ENCODE measurements at places on chromosomes 12 and 14.
A peak's percentile ranks its signal among the peaks of the same experiment; 100 is the strongest.

- no peak for DNase-seq
These were observed 132.4 kb upstream of the RGS6 start for GRCh38 chr14:71799841-71800240.

GRCh38 chr12:124311292-124312109 lies 16.6 kb downstream of the RFLNA start:
- DNase-seq, result no peak

- no peak for DNase-seq
These were observed 28.3 kb upstream of the LIN7A start for GRCh38 chr12:80966001-80966400.

GRCh38 chr14:23301969-23302289 lies 730 bp downstream of the PPP1R3E start:
- DNase-seq, result no peak

DNA sequence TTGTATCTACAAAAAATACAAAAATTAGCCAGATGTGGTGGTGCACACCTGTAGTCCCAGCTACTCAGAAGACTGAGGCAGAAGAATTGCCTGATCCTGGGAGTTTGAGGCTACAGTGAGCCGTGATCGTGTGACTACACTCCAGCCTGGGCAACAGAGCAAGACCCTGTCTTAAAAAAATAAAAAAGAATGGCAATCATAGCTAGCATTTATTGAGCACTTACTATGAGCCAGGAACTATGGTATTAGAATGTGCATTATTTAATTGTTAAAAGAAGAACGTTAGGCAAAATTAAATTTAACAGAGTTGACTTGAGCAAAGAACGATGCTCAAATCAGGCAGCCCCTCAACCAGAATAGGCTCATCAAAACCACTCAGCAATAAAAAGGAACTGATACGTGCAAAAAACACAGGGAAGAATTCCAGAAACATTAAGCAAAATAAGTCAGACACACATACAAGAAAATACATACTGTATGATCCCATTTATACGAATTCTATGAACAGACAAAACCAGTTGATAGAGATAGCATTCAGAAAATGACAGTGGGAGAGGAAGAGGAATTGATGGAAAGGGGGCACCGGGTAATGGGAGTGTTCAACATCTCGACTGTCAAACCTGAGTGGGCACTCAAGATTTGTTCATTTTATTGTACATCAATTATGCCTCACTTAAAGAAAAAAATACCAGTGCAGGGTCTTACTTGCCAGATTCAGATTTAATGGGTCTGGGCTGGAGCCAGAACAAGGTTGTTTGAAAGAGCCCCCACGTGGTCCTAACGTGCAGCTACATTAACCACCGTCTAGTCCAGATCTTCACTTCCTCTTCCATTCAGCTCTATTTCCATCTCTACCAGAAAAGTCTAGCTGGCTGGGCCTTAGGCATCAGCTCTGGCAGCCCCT lies 8.0 kb downstream of the SCNN1A start:
- DNase-seq, result peak; percentile 60

DNA sequence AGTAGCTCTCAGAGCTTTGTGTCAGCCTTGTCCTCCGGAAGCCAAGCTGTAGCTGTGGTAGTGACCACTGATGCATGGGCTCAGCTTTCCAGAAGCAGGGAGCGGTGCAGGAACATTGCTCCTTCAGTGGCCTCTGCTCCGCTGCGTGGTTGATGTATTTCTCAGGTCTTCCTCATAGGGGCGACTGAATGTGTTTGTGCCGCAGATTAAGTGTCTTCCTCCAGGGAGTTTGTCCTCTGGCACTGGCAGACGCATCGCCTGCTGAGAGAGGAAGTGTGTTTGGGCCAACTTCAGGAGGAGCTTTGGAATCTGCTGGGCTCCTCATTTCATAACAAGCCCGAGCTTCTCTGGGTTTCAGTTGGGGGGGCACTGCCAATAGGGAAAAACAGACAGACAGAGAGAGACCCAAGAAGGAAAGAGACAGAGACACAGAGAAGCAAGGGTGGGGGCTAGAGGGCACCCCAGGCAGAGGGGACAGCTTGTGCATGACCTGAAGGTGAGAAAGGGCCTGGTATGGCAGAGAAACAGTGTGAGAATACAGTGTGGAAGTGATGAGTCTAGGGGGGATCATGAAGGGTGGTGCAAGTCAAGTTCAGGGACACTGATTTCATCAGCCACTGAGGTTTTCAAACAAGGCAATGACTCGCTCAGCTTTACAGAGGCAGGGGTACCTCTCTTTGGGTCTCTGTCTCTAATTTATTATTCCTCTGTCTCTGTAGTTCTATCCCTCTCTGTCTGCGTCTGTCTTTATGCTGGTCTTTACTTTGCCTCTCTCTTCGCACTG lies 69.4 kb upstream of the PRIMA1 start:
- no peak for DNase-seq

DNA sequence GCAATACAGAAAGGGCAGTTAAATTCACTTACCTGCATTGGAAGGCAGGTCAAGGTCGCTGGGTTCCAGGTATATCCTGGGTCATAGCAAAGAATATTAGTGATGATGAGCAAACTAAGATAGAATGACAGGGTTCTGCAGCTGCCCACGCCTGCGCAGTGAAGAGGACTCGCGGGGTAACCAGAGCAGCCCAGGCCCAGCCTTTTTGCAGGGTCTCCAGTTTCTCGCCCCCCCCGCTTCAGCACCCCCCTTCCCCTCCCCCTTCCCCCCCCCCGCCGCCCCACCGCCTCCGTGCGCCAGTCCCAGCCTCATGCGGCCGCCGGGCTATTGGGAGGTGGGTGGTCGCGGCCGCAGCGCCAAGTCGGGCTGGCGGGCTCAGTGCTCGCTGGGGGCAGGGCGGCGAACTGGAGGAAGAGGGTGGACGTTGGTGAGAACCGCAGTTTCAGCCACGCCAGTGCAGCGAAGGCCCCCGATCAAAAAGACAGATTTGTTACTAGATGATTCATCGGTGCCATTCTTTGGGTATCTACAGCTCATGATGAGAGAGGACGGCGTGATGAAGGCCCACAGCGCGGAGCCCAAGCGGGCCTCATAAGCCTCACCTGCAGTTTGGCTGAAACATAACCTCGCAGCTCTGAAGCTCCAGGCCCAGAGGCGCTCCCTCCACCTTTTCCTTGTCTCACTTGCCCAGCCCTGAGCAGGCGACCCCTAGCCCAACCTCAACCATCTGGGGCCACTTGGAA lies 20.2 kb downstream of the SLC2A3 start:
- DNase-seq, result peak; percentile 65

DNA sequence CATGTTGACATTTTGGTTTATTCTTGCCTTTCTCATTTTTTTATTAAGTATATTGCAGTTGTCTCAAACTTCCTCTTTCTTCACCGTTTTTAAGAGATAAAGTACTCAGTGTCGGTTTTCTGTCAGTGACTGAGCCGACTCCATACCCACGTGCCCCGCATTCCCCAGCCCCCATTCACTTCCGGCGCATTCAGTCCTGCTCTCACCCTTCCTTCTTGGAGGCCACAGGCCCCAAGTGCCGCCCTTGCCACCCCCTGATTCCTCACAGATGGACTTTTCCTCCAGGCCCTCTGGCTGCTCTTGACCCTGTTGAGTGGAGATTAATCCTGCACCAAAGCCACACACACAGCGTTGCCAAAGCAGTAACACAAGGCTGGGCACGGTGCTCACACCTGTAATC lies 19.1 kb upstream of the DNAH10 start:
- DNase-seq, result no peak

DNA sequence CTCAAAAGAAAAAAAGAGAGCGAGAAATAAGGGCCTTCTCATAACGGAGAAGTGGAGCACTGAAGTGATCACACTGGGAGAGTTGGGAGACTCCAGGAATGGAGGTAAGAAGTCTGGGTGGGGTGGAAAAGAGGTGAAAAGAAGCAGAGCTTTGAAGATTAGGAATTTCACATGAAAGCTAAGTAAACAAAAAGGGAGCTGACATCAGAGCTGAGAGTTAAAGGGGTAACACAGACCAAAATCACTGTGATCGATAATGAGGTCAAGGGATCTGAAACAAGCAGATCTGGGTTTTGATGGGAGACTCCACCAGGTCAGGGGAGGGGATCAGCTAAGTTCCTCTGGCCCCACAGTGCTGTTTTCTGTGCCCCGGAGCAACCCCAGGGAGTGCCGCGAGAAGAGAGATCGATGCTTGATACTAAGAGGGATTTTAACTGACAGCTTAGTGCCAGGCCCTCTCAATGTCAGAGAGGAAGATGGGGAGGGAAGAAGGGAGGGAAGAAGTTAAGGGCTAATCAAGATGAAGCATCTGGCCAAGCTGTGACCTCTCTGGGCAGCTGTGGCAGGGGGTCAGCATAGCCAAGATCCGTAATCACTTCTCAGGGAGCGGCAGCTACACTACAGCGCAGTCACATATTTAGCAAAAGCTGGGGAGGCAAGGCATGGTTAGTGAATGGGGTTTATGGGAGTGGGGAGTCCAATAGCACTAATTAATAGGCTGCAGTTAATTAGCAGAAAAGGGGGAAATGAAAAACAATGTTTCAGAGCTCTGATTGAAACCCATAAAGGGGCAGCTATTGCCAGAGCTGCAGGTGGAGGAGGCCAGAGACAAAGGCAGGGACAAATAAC lies 8.0 kb downstream of the AQP6 start:
- DNase-seq, result no peak

DNA sequence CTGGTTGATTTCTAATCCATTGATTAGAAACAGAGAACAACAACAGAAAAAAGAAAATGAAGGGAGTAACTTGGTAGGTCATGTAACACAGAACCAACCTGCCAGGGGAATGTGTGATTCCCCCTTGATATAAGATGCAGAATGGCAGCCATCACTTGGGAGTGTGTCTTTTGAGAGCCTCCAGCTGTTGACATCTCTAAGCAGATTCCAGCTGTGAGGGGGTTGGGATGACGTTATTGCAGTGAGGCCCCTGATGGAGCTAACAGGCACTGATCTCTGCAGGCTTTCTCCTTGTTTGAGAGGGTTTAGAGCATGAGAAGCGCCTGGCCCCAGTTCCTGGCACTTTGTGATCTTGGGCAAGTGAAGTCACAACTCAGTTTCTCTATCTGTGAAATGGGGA lies 124.9 kb downstream of the PELI2 start:
- DNase-seq, result no peak

DNA sequence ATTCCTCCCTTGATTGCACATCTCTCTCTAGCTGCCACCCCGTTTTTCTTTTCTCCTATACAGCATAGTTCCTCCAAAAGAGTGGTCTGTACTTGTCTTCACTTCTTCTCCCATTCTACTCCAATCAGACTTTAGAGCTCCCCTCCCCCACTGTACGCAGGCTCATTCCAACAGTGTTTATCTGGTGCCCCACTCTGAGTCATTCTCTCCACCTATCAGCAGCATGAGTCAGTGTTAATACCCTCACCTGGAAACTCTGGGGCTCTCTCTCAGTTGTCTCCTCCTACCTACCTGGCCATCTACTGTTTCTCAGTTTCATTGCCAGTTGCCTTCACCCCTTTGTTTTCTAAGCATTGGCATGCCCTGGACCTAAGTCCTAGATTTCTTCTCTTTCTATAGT lies 175.1 kb upstream of the ARHGAP5 start:
- no peak for DNase-seq

DNA sequence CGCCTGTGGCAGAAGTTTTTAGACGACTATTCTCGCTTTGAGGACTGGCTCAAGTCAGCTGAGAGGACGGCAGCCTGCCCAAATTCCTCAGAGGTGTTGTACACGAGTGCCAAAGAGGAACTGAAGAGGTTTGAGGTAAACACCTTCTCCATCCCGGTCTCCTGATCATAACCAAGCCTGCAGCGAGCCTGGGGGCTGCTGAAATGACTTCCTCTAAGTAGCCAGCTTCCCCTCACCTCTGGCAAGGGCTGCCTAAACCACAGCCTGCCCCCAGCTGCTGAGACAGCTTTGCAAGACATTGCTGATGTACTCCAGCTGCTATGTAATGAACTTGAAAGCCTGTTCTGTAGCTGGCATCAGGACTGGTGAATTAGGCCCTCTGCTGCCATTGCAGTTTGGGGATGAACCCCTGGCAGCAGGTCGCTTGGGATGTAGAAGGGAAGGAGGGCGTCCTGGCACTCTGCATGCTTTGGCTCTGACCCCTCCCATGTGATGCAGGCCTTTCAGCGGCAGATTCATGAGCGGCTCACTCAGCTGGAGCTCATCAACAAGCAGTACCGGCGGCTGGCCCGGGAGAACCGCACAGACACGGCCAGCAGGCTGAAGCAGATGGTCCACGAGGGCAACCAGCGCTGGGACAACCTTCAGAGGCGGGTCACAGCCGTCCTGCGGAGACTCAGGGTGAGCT lies 84.6 kb downstream of the ESR2 start:
- no peak for DNase-seq

GRCh38 chr12:100279607-100280244 lies 12.7 kb downstream of the SCYL2 start:
- DNase-seq, result no peak

- no peak for DNase-seq
These were observed 69.6 kb downstream of the CHST11 start for GRCh38 chr12:104526320-104526719.

DNA sequence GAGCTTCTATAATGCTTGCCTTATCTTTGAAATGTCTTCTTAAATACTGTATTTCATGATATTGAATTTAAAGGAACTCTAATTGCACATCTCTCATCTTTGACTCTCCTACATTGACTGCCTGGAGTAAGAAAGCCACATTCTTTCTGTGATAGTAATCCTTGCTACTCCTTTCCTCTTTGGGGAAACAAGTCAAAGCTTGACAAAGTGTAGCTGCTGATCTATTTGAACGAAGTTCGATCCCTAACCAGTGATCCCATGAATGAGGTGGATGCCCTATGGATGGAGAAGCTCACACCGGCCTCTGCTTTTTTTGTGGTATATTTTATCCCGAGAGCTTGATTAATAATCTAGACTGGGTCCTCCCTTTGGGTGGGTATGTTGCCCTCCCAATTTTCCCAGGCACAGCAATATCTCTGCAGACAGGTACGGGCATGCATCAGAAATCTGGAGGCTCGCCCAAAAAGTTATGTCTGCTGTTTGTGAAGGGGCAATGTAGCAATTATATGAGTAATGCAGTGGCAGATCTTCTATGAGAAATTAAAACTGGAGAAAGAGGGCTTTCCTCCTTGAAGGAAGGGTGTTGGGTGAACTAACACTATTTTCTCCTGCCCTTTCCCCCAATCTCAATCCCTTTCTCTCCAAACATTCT lies 163.0 kb upstream of the FRMD6 start:
- DNase-seq, result no peak

- DNase-seq, result no peak
These were observed 1079.1 kb downstream of the BCL11B start for GRCh38 chr14:98192946-98193345.

- DNase-seq, result no peak
These were observed 12.1 kb upstream of the SLC10A1 start for GRCh38 chr14:69808919-69809808.

GRCh38 chr12:70194076-70194475 lies 49.2 kb upstream of the CNOT2 start:
- DNase-seq, result no peak

GRCh38 chr12:104816845-104817503 lies 141.1 kb downstream of the SLC41A2 start:
- no peak for DNase-seq

DNA sequence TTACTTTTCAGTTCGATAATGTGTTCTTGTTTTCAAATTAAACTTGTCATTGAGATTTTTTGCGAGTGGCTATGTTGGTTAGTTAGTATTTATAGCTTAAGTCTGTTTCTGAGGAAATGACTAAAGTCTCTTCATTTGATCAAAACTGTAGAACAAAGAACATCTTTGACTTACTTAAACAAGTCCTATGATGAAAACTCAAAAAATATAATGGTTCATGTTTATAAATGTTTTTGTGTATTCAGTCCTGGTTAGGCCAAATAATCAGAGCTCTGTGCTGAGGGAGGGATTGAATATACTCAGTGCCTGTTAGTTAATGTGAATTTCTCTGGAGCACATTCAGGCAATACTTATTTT lies 51.7 kb downstream of the PPFIBP1 start:
- DNase-seq, result no peak

GRCh38 chr14:68141281-68142088 lies 321.9 kb downstream of the RAD51B start:
- DNase-seq, result no peak

Data from activated CD4-positive, alpha-beta T cell treated with anti-CD3 and anti-CD28 coated beads for 36 hours (primary cell).